Nephron progenitor cell (in vitro differentiated cells): ENCODE measurements at places on chromosomes 2 and 18.

- DNase-seq: peak; percentile 64
These were observed 459.5 kb downstream of the DLGAP1 start for GRCh38 chr18:3995476-3996102.

DNA sequence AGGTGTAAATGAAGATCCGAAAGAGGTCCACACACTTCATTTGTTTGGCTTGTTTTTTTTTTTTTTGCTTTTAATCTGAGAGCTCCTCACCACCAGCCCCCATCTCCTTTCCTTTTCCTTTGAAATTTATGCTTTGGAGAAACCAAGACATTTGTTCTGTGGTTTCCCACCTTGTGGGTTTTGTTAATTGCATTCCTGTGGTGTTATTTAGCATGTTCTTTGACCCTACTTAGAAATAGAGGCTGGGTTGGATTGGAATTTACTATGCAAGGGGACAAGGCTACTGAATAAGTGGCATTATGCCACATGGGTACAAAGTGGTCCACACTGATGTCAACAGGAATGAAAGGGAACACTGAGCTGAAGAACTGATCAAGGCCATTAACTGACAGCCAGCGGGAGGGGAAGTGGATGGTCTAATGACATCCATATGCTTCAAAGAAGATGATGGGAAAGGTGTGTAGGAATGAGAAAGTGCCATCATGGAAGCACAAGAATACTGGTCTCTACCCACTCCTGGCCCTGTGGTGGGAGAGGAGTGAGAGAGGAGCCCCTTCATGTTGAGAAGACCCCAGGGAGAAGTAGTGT, 8.9 kb downstream of the CCL20 start:
- DNase-seq: no peak

GRCh38 chr2:79824086-79824786, 311.4 kb downstream of the CTNNA2 start:
- DNase-seq: no peak

- DNase-seq: peak; percentile 7
These were observed 17.0 kb downstream of the MBOAT2 start for GRCh38 chr2:8986327-8986976.

DNA sequence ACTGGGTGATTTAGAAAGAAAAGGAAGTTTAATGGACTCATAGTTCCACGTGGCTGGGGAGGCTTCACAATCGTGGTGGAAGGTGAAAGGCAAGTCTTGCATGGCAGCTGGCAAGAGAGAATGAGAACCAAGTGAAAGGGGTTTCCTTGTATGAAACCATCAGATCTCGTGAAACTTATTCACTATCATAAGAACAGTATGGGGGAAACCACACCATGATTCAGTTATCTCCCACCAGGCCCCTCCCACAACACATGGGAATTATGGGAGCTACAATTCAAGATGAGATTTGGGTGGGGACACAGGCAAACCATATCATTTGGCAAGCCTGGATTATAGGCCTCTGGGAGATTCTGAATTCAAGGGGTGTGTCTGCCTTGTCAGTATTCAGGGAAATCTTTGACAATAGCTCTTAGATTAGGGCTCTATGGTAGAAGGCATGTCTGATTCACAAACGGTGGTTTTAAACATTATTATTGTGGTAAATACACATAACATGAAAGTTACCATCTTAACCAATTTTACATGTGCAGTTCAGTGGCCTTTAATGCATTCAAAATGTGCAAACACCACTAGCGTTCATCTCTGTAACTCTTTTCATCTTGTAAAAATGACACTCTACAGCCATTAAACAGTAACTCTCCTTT, 15.3 kb upstream of the PLB1 start:
- DNase-seq: no peak

DNA sequence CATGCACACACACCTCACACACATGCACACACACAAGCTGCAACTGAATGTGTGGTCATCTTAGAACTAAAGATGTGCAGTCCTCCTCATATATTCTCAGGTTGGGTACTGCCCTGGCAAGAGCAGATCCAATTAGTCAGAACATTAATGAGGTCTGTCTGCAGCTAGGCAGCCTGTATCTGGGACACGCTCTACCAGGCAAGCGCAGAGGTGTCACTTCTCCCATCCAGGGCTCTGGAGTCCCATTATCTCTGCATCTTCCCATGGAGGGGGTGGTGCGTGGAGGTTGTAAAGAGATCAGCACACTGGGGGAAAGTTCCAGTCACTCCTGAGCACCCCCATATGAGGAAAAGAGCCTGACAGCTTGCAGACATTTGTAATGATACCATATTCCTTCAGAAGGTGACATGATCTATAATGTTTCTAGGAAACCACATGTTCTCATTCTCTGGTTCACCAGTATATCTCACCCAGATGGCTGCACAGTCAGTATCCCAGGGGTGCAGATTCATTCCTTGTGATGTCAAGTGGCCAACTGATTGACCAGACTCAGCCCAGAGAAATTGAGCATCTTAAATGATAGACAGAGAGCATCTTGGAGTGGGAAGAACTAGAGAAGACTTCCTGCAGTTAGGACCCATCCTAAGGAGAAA, 95.4 kb downstream of the RTN4 start:
- DNase-seq: no peak

- peak; percentile 56 for DNase-seq
These were observed 5.5 kb downstream of the TMBIM1 start for GRCh38 chr2:218286570-218287459.

DNA sequence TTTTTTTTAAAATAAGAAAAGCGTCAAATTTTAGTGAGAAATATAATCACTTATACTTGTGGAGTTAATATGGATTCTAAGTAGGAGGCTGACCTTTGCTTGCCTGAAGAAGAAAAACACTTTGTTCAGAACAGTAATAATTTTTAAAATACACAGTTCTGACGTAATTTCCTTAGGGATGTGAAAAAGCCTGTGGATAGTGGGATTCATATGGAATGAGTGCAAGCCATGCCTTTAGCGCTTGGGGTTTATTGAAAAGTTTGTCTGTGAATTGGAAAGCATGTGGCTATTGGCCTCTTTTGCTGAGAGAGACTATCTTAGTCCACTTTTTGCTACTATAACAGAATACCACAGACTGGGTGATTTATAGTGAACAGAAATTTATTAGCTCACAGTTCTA, 151.3 kb downstream of the CCDC85A start:
- no peak for DNase-seq

- DNase-seq: no peak
These were observed 86.1 kb downstream of the L3MBTL4 start for GRCh38 chr18:6328621-6329010.
